Thoracic aorta (tissue), 2 donors: ENCODE measurements at places on chromosomes 5 and 9.

DNA sequence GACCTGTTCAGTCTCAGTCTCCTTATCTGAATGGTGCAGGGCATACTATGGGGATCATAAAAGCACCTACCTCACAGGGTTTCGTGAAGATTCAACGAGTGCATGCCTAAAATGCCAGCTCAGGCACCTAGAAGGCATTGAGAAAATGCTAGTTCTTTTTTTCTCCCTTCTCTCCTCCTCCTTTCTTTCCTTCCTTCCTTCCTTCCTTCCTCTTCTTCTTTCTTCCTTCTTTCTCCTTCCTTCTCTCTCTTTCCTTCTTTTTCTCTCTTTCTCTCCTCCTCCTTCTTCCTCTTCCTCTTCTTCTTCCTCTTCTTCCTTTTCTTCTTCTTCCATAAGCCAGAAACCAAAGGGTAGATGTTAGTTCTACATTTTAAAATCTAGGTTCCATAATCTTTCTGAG is 12.3 kb upstream of the RAB14 start:
- no peak for DNase-seq

DNA sequence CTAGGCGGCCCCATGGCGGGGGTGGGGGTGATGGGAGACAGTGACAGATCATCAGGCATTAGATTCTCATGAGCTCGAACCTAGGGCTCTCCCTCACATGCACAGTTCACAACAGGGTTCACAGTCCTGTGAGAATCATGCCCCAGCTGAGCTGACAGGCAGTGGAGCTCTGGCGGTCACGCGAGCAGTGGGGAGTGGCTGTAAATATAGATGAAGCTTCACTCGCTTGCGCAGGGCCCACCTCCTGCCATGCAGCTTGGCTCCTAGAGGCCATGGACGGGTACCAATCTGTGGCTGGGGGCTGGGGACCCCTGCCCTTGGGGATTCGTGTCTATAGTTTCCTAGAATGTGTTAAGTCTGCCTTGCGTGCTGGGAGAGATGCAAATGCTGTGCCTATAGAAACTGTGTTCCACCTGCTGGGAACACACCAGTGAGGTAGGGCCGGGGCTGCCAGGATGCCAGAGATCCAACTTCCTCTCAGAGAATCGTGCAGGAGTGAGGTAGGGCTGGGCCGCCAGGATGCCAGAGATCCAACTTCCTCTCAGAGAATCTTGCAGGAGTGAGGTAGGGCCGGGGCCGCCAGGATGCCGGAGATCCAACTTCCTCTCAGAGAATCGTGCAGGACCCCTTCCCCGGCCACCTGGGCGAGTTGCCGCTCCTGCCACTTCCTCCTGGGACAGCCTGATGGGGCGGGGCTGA is 14.1 kb upstream of the EXOC3 start:
- DNase-seq: no peak

DNA sequence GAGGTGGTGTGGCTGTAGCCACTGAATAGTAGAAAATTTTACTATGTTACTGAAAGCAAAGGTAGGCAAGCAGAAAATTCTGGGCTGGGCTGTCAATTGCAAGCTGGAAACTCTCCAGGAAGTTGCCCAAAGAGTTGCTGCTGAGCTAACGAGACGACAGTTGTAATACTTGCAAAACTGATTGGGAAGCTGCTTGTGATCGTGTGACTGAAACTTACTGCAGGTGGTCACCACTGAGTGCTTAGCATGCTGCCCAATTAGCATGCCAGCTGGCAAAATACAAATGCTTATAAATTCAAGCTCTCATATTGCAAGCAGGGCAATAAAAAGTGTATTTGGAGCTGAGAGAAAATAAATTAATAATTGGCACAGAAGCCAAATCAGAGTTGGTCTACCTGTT is 758.5 kb upstream of the EDIL3 start:
- no peak for DNase-seq

DNA sequence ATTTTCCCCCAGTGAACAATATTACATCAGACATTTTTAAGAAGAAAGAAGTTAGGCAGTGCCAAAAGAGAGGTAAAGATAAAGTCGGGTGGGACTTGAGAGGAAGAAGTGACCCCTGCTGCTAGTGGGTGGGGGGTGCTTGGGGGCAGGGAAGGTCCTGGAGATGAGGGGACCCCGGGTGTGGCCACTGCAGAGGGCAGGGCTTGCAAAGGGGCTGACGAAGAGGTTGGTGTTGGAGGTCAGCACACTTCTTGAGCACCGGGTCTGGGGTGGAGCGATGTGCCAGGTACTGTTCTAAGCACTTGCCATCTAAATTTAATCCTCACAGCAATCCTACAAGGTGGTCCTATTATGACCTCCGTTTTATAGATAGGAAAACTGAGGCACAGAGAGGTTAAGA is 62.0 kb downstream of the AMBP start:
- DNase-seq: no peak

DNA sequence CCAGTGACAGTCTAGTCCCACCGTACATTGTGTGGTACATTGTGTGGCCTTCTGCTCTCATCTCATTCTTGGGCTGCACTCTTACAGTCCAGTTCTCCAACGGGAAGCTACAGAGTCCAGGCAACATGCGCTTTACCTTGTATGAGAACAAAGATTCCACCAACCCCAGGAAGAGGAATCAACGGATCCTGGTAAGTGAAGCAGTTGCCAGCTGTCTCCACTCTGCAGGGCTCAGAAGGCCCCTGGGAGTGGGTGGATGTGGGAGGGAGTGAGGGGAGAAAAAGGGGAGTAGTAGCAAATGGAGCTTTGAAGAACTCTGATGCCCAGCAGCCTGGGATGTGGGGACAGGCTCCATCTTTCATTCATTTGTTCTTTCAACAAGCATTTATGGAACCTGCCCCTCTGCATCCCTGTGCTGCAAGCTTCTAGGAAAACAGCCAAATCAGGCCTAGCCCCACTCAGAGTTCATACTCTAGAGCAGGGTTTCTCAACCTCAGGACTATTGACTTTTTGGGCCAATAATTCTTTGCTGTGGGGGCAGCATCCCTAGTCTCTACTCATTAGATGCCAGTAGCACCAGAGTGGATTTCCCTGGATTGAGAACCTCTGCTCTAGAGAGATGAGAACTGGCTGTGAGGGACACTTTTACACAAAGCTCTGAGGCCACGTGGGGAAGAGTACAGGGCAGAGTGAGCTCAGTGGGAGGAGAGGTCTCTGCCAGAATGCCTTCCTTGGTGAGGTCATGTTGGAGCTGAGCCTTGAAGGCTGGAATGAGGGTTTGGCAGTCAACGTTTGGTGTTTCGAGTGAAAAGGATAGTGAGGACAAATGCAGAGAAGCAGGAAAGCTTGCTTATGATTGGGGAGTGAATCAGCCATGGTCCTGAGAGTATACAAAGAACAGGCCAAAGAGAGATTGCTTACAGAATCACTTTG is 1.1 kb downstream of the POLR1E start:
- peak; percentile 54 for DNase-seq

DNA sequence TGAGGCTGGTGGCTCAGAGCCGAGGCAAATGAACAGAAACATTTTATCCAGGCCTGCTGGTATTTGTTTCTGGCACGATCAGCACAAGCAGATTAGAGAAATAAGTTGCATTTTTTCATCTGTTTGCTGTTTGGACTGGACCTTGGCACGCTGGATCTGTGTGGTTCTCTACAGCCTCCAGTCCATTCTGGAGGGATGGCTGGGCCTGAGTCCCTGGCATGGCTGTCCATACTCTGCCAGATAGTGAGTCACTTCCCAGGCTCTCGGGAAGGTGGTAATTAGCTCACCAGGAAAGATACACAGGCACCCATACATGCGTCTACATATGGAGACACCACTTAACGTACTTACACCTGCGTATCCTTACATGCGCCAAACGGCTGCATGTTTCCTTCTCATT is 78.6 kb downstream of the SPRY4 start:
- DNase-seq: peak; percentile 31

DNA sequence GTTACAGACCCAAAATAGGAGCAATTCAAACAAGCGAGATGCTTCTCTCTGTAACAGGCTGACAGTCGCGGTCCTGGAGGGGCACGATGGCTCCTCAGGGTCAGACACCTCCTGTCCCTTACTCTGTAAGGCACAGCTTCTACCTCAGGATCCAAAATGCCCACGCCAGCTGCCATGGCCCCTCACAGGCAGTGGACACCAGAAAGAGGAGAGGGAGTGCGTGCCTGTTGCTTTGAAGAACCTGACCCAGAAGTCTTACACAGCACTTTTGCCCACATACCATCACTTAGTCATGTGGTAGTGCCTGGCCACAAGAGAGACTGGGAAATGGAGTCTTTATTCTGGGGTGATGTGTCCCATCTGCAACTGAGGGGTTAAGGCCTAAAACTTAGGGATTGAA is 11.6 kb upstream of the ABL1 start:
- no peak for DNase-seq

- DNase-seq: no peak
These were observed 244.8 kb upstream of the IRX2 start for GRCh38 chr5:2996248-2996647.

GRCh38 chr5:172370648-172371545 is 83.4 kb downstream of the SH3PXD2B start:
- DNase-seq: no peak

GRCh38 chr5:139630855-139631254 is 17.3 kb upstream of the CXXC5 start:
- DNase-seq: no peak

GRCh38 chr5:68688547-68688946 is 405.3 kb upstream of the SLC30A5 start:
- no peak for DNase-seq

DNA sequence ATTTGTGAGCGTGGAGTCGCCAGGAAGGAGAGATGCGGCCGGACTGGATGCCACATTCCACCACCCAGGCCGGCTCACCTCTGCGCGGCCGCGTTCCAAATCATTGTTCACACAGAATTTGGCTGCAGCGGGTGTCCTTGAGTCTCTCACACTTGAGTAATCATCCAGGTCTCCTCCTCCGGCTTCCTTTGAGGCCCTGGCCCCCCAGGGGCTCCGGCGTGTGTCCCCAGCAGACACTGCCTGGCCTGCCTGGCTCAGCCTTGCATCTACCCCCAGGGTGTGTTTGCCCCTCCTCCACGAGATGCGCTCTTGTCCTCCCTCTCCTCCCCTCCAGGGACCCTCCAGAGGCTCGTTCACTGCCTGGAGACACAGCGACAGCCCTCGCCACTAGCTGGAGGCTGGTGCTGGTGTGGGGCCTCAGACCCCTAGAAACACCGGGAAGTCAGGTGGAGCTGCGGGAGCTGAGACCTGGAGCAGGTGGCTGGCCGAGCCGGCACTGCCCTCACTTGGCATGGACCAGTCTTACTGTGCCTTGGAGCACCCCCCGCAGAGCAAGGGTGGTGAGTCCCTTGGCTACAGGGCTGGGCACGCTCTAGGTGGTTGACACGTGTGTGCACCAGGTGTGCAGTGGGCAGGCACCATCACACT is 7.0 kb upstream of the SLC9A3 start:
- DNase-seq: no peak

DNA sequence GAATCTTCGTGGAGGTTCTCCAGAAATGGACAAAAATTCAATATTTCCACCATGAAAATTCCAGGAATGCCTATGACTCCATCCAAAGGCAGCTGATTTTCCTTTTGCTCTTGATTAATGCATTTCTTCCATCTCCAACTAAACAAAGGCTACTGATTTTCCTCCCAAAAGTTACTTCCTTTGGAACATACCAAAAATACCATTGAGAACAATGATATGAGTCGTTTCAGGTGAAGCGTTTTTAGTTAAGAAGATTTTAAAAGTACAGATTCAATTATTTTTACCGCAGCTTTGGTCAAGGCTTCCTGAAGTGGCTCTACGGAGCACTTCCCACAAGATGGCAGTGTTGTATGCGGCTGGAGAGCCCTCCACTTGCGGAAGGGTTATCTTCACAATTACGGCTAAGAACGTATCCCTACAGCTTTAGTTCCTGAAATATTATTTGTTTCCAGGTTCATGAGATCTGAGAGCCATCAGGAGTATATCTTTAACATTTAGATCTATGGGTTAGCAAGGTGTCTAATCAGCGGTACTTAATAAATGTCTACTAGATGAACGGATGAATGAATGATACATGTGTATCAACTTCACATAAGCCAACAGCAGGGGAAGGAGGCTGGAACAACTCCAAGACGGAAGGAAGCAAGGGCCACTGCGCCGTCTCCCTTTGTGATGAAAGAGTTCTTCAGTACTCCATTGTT is 35.9 kb upstream of the ARSB start:
- DNase-seq: no peak

- no peak for DNase-seq
These were observed 90.2 kb downstream of the PLK2 start for GRCh38 chr5:58369513-58370190.

- no peak for DNase-seq
These were observed 250.2 kb downstream of the CYLC2 start for GRCh38 chr9:103245369-103245768.

DNA sequence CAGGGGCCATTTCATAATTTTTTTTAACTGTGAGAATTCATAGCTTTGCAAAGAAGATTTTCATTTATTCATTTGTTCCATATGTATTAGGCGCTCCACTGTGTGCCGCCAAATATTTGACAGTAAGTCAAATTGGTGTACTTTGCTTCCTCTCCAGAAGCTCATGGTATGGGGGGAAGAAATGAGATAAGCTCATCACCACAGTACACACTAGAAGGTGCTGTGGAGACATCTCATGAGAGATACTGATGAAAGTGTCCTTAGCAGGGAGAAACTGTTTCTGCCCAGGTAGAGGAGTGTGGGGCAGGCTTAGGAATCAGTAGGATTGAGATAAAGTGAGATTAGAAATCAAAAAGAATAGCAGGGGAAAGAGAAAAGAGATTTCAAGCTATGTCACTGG is 136.2 kb downstream of the CDH6 start:
- DNase-seq: no peak

DNA sequence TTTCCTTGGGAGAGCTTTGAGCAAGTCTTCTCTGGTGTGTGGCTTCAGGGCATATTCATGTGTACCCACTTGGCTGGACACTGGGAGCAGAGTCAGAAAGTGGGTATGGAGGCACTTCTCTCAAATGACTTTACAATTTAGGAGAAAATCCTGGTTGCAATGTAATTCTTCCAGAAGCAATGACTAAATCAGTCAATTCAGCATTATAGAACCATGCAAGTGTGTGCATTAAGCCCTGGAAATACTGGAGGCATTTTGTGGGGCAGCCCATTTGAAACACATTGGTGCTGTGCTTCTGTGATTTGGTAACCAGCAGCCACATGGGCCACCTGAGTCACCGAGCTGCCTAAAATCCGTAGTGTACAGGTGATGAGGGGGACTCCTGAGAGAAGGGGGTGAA is 94.6 kb upstream of the TAS2R1 start:
- DNase-seq: no peak
